ENCODE measurements at places on chromosomes 7 and 10. TPM values are rescaled to one million over a fixed set of nuclear protein-coding genes. Genes with fewer than 3 reads are reported as not detected.

DNA sequence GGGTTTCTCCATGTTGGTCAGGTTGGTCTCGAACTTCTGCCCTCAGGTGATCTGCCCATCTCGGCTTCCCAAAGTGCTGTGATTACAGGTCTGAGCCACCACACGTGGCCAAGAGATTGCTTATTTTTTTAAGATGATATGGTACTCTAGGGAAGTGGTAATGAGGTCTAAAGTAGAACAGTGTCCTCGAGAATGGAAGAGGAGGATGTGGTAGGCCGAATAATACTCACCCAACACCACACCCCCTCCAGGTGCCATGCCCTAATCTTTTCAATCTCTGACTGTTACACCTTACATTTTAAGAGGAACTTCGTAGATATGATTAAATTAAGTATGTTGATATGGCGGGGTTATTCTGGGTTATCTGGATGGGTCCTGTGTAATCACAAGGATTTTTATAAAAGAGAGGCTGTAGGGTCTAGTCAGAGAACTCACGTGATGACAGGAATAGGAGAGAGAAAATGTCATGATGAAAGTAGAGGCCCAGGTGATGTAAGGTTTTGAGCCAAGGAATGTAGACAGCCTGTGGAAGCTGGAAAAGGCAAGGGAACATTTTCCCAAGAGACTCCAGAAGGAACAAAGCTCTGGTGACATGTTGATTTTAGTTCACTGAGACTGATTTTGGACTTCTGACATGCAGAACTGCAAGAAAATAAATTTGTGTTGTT is 29.5 kb downstream of the CDK13 start:
- no peak for DNase-seq

GRCh38 chr7:156950381-156950858 is 908 bp downstream of the NOM1 start:
- DNase-seq = no peak

- DNase-seq = no peak
These were observed 137.1 kb downstream of the CUX1 start for GRCh38 chr7:101954499-101954898.

BTBD16 gene
- total RNA-seq = not detected
